HS-27A (cell line): ENCODE measurements at places on chromosomes 7 and 10.

- DNase-seq = no peak
Observed at GRCh38 chr10:8417631-8418030, 363.1 kb downstream of the GATA3 start.

- DNase-seq = no peak
Observed at GRCh38 chr10:89086801-89087521, 96.4 kb downstream of the FAS start.

- no peak for DNase-seq
Observed at GRCh38 chr10:15188603-15189002, 20.1 kb upstream of the NMT2 start.

DNA sequence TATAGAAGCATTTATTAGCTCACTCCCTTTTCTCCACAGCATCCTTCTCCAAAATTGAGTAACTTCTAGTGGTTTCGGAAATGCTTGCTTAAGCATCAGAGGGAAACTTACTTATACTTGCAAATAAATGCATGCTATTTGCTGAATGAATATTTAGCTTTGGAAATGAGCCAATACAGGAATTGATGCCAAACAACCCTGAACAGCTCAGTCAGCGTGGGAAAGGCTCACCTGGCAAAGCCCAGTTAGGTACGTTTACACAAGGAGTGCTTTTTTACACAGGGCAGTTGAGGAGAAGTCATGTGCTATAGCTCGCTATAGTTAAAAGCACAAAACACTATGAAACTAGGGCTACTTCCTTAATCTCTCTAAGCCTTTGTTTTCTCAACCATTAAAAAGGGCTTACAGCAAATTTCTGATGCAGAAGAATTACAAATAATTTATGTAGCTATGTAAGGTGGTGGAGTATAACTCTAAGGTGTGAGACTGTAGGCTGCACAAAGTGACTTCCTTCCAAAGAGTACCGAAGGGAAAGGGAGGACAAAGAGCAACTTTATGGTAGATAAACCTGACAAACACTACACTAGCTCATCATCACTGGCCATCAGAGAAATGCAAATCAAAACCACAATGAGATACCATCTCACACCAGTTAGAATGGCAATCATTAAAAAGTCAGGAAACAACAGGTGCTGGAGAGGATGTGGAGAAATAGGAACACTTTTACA lies 498.2 kb downstream of the PHTF2 start:
- no peak for DNase-seq

- DNase-seq = no peak
Observed at GRCh38 chr7:140723006-140723405, 26.5 kb downstream of the NDUFB2 start.

GRCh38 chr10:129030996-129031843 lies 435.8 kb upstream of the MGMT start:
- no peak for DNase-seq

DNA sequence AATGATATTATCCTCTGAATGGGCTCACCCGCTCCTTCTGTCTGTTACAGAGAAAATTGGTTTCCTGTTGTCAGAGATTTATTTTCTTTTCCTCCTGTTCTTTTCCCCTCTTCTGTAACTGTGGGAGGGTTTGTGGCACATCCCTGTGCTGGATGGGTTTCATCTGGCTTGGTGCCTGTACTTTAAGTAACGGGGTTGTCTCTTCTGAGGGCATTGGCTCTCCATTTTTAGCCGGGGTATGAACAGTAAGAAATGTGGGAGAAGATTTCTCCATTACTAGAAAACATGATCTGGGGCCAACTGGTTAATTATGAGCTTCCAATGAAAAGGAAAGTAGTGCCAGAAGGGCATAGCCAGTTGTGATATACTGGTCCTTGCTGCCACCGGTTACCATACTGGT lies 142.6 kb downstream of the SND1 start:
- DNase-seq = no peak

GRCh38 chr7:64946772-64947171 lies 43.7 kb downstream of the ZNF273 start:
- DNase-seq = no peak

DNA sequence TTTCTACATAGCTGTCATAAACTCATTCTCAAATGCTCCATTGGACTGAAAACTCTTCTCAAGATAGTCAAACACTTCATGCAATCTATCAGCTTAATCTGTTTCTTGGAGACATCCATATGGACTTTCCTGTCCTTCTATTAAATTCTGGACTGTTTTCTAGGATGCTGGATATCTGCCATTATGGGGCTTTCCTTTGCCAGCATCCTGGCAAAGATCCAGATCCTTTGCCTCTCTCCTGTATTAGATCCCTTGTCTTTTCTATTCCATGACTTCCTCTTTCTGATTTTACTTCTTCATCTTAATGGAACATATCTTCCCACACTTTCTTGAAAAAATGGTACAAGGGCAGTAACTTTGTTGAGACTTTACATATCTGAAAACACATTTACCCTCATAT lies 35.9 kb upstream of the SKAP2 start:
- DNase-seq = no peak

DNA sequence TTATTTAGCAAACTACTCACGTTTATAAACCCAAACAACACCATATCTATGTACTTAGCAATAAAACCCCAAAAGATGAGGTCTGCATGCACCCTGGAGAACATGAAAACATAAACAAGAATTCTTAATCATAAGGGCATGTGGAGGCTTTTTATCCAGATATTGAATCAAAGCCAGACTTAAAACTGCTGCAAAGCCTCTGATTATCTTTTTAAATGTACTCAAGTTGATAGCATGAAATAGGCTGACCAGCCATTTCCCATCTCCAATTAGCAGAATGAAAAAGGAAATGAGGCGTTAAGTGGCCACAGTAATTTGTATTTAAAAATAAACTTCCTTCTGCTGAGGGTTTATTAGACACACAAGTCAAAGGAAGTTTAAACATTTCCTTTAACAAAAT lies 48.3 kb downstream of the ITIH5 start:
- no peak for DNase-seq

- no peak for DNase-seq
Observed at GRCh38 chr7:1246871-1247526, 14.3 kb downstream of the UNCX start.

DNA sequence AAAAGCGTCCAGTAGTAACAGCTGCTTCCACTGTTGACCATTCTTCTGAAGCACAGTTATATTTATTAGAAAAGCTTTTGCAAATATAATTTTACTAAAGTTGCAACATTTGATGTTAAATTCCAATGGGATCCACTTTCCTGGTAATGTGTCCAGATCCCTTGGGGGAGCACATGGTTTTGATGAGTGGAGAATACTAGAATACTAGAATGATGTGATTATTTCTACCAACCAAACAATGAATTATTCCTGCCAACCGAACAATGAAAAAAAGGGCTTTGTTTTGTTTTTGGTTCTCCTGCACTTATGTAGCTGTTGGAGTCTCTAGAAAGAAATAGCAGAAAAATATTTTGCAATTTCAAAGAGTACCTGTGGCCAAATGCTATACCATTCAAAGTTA lies 59.1 kb downstream of the BPGM start:
- DNase-seq = no peak
